Tibial nerve (tissue), 4 donors: ENCODE measurements at places on chromosomes 5 and 9. TPM values are rescaled to one million over a fixed set of nuclear protein-coding genes. Genes with fewer than 3 reads are reported as not detected.
A peak's percentile ranks its signal among the peaks of the same experiment; 100 is the strongest.

Gene CARD9
- 3.1 TPM for total RNA-seq

Gene PCDHA11
- 0.98 TPM for total RNA-seq

- DNase-seq, result no peak
- no peak overlapping the region for H3K4me3 ChIP-seq
- no peak overlapping the region for H3K27ac ChIP-seq
- H3K27me3 ChIP-seq, result no peaks in the 10 kb centered on the region
These were observed 325.5 kb upstream of the IRX4 start for GRCh38 chr5:2208239-2208544.

Gene CDKN2B-AS1
- total RNA-seq, result 0.59 TPM

DNA sequence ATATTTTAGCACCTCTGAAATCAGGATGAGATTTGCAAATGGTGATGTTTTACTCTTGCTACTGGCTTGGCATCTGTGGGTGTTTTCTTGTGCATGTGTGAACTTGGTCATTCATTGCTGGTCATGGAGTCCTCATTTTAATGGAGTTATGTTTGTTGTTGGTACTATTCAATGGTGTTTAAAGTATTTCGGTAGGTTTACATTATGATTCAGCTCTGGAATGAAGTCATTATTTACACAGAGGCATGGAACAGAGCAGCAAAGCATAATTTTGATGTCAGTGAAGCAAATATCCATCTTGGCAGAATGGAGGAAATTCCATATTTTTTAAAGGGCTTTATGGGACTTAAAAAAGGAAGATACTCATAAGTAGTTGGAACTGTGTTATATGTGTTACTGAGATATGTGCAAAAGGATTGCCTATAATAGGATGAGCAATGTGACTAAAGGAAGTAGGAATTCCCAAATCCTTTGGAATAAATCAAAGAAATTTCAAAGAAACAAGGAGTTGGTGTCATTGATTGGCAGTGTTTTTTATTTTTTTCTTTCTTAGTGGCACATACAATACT, 147.4 kb downstream of the ACTBL2 start:
- H3K27me3 ChIP-seq, result no peaks in the 10 kb centered on the region
- no peaks in the 10 kb centered on the region for H3K4me1 ChIP-seq
- H3K27ac ChIP-seq, result no peak overlapping the region
- no peak overlapping the region for H3K4me3 ChIP-seq

DNA sequence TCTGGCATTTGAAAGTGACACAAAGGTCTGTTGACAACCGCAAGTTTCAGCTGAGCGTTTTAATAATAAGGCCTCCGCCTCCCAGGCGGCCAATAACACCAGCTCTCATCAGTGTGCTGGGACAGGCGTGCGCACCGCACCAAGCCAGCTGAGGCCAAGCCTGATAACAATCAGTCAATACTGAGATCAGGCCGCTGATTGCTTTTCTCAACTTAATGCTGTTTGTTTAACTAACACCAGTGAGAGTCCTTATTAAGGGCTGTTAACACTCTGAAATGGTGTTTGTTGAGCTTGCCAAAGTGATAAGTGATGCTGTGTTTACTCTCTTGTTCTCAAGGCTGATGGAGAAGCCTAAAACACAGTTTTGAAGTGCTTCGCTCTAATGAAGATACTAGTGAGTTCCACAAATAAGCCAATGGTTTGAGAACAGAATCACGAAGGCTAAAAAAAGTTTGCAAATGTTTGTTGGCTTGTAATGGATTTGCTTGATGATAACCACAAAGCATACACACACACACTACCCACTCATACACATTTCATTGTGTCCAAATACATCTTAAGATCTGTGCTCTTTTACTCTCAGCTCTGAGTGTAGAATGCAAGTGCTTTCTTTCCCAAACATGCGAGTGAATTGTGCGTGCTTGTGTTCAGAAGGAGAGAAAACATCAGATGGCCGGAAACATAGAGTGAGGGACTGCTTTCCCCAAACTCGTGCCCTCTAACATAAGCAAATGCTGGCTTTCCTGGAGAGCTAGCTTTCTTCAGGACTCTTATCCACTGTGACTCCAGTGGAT, 330.4 kb upstream of the KLF4 start:
- no peak overlapping the region for H3K4me3 ChIP-seq
- no peak for DNase-seq
- H3K4me1 ChIP-seq, result peaks cover 11% of the 10 kb centered on the region
- no peaks in the 10 kb centered on the region for H3K27me3 ChIP-seq

- peak overlapping the region; percentile 86 for H3K27ac ChIP-seq
- peaks cover 48% of the 10 kb centered on the region for H3K4me1 ChIP-seq
- peak overlapping the region; percentile 57 for H3K4me3 ChIP-seq
These were observed 52.9 kb downstream of the C9orf50 start for GRCh38 chr9:129567842-129568559.

Gene FBN2
- 5.9 TPM for total RNA-seq

GRCh38 chr9:131113655-131114054, 11.7 kb upstream of the NUP214 start:
- H3K27me3 ChIP-seq, result no peaks in the 10 kb centered on the region
- no peak overlapping the region for H3K4me3 ChIP-seq
- H3K27ac ChIP-seq, result no peak overlapping the region
- no peak for DNase-seq
- no peaks in the 10 kb centered on the region for H3K36me3 ChIP-seq
- H3K4me1 ChIP-seq, result peaks cover 43% of the 10 kb centered on the region

Gene CTXN3
- not detected for total RNA-seq

DNA sequence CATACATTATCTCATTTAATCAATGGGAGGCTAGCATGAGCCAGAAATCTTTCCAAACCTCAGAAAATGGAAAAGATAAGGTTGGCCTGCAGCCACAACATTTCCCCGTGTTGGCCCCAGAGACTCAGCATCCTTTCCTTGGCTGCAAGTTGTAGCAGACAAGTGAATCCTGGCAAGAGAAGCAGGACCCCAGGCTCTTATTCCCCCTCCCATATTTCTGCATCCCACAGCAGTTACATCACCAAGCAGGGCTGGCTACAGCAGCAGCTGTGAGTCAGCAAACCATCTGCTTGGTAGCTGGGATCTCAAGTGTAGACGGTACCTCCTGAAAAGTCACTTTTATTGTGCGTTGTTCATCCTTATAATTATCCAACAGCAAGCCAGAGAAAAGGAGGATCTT, 212.4 kb downstream of the GNA14 start:
- H3K27ac ChIP-seq, result no peak overlapping the region
- no peaks in the 10 kb centered on the region for H3K36me3 ChIP-seq
- H3K27me3 ChIP-seq, result no peaks in the 10 kb centered on the region
- H3K4me1 ChIP-seq, result peaks cover 8% of the 10 kb centered on the region
- DNase-seq, result no peak

DNA sequence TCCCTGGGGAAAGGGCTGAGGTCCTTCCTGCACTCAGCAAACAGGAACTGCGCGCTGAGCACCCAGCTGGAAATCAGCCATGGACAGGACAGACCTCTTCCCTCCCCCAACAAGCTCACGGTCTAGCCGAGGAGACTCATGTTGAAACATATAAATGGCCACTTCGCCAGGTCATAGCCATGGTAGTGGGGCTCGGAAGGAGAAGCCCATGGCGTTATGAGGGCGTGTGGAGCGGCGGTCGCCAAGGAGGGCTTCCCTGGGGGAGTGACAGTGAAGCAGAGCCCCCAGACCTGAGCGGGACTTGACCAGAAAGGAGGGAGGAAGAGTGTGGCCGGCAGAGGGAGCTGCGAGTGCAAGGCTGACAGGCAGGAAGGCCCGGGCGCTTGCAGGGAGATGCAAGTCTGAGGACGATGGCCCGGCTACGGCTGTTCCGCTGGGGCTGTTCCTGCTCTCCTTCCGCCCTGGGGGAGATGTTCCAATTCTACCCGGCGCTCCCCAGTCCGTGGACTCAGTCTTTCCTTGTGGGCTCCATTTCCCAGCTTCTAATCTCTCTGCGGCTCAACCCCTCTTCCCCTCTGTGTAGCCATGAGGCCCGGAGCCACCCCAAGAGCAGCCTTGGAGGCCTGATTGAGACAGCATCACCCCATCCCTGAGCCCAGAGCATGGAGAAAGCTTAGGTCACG, 43.9 kb upstream of the PRRC2B start:
- peak; percentile 81 for DNase-seq
- H3K27ac ChIP-seq, result no peak overlapping the region
- no peak overlapping the region for H3K4me3 ChIP-seq
- no peaks in the 10 kb centered on the region for H3K36me3 ChIP-seq
- H3K27me3 ChIP-seq, result no peaks in the 10 kb centered on the region

Gene CORO2A
- 1.9 TPM for total RNA-seq

GRCh38 chr5:591746-592145, 20.4 kb upstream of the CEP72 start:
- H3K27me3 ChIP-seq, result no peaks in the 10 kb centered on the region
- no peak overlapping the region for H3K27ac ChIP-seq
- H3K36me3 ChIP-seq, result no peaks in the 10 kb centered on the region
- H3K4me1 ChIP-seq, result no peaks in the 10 kb centered on the region

GRCh38 chr5:62562867-62563266, 15.8 kb upstream of the LRRC70 start:
- no peaks in the 10 kb centered on the region for H3K36me3 ChIP-seq
- H3K4me1 ChIP-seq, result no peaks in the 10 kb centered on the region
- H3K4me3 ChIP-seq, result no peak overlapping the region

DNA sequence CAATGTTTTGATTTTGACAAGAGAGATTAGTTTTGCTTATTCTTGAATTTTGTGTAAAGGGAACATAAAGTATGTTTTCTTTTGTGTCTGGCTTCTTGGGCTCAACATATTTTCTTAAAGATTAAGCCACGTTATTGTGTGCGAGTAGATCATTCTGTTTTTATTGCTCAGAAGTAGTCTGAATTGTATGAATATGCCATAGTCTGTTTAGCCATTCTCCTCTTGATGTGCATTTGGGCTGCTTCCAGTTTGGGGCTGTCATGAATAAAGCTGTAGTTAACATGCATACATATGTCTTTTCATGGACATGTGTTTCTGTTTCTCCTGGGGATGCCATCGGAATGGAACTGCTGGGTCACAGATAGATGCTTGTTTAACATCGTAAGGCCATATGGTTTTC, 198.9 kb downstream of the FANCC start:
- H3K36me3 ChIP-seq, result no peaks in the 10 kb centered on the region
- H3K4me3 ChIP-seq, result no peak overlapping the region
- H3K27ac ChIP-seq, result no peak overlapping the region
- H3K4me1 ChIP-seq, result no peaks in the 10 kb centered on the region
- H3K27me3 ChIP-seq, result no peaks in the 10 kb centered on the region
- no peak for DNase-seq

DNA sequence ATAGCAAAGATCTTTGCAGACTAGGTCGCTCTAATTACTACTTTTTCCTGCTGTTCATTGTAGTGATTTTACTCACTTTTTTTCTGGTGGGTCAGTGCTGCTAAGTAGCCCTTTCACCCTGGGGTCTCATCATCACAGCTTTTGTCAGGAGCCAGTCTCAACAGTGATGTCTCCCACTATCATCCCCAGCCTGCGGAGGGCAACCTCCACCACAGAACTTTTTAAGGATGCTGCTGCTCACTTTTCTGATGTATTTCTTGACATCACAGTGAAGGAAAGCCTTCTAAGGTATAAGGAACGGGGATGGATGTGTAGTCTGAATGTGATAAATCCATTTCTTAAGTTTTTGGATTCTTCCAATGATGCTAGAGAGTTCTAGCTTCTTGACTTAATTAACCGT, 242.5 kb upstream of the RIOK2 start:
- H3K27ac ChIP-seq, result no peak overlapping the region
- H3K4me3 ChIP-seq, result no peak overlapping the region
- H3K4me1 ChIP-seq, result no peaks in the 10 kb centered on the region
- no peaks in the 10 kb centered on the region for H3K36me3 ChIP-seq
- DNase-seq, result no peak
- no peaks in the 10 kb centered on the region for H3K27me3 ChIP-seq

GRCh38 chr5:159800131-159800840, 116.0 kb upstream of the ADRA1B start:
- H3K4me1 ChIP-seq, result no peaks in the 10 kb centered on the region
- H3K27me3 ChIP-seq, result no peaks in the 10 kb centered on the region
- no peak overlapping the region for H3K4me3 ChIP-seq
- H3K36me3 ChIP-seq, result no peaks in the 10 kb centered on the region
- no peak for DNase-seq

- no peaks in the 10 kb centered on the region for H3K27me3 ChIP-seq
- peaks cover 52% of the 10 kb centered on the region for H3K36me3 ChIP-seq
- no peak for DNase-seq
- no peaks in the 10 kb centered on the region for H3K4me1 ChIP-seq
These were observed 26.2 kb downstream of the PTCD2 start for GRCh38 chr5:72346398-72346797.

Gene IL13
- 0.44 TPM for total RNA-seq

Gene LRRC70
- total RNA-seq, result 6.7 TPM

Gene DBH
- 0.22 TPM for total RNA-seq

GRCh38 chr5:337563-338130, 16.1 kb downstream of the AHRR start:
- no peaks in the 10 kb centered on the region for H3K27me3 ChIP-seq
- H3K36me3 ChIP-seq, result no peaks in the 10 kb centered on the region
- no peak overlapping the region for H3K4me3 ChIP-seq
- no peak overlapping the region for H3K27ac ChIP-seq
- DNase-seq, result no peak

DNA sequence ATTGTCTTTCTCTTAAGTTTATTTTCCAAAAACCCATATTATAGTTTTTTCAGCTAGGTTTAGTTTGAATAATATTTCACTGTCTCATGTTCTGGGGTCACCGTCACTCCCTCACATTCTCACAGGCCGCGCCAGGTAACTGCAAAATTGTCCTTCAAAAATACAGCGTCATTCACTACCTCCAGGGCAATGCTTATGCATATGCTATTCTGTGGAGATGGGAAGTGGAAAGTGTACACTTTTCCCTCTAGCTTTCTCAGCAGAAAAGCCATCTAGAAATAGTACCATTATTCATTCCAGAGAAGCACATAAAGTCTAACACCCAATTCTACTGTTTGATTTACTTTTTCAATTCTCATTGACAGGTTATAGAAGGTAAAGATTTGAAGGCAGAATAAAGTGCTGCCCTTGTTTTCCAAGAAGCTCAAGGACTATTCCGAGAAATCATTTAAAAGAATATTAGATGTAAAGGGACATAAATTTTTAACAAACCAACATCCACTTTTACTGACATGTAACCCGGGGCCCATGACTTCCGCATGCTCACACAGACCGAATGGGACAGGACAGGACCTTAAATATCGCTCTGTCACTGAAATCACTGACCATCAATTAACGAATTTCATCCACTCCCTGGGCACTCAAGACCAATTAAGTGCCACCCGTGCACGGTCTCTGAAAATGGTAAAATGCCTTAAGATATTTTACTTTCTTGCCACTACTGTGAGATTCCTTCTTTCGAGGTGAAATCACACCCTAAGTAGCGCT, 720 bp downstream of the NUDT12 start:
- peak overlapping the region; percentile 93 for H3K27ac ChIP-seq
- H3K27me3 ChIP-seq, result no peaks in the 10 kb centered on the region
- peak overlapping the region; percentile 85 for H3K4me3 ChIP-seq
- DNase-seq, result peak; percentile 13

- no peaks in the 10 kb centered on the region for H3K27me3 ChIP-seq
- peaks cover 38% of the 10 kb centered on the region for H3K4me1 ChIP-seq
- no peaks in the 10 kb centered on the region for H3K36me3 ChIP-seq
- H3K27ac ChIP-seq, result no peak overlapping the region
- H3K4me3 ChIP-seq, result no peak overlapping the region
These were observed 158.8 kb downstream of the MACROH2A1 start for GRCh38 chr5:135240283-135240633.
